ENCODE measurements at places on chromosomes 1 and 21.

DNA sequence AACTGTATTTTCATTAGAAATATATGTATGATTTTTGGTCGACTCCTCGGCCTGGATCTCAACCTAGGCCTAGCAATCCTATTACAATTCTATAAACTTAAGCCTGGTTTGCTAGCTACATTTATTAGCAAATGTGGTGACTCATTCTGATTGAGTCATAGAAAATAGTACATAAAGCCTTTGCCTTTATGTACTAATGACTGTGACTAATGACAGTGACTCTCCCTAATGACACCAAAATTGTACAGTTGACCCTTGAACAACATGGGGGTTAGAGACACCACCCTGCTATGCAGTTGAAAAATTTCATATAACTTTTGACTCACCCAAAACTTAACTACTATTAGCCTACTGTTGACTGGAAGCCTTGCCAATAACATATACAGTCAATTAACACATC lies 78.9 kb downstream of the CLEC20A start:
- peak; percentile 28 for DNase-seq

DNA sequence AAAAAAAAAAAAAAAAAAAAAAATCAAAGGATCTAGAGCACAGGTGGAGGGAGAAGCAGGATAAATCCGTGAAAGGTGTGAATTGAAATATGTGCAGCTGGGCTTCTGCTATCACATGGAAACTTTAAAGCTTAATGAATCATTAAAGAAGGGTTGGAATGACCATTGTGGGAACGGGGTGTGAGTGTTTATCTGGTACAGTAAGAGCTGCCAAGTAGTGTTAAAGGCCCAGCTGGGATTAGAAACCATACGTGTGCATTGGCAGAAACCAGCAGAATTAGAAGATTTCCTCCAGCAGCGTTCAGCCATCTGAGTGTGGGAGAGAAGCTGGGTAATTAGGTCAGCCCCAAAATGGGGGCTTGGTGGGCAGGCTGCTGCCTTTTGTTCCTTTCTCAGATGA lies 13.5 kb downstream of the FALEC start:
- DNase-seq: peak; percentile 46

DNA sequence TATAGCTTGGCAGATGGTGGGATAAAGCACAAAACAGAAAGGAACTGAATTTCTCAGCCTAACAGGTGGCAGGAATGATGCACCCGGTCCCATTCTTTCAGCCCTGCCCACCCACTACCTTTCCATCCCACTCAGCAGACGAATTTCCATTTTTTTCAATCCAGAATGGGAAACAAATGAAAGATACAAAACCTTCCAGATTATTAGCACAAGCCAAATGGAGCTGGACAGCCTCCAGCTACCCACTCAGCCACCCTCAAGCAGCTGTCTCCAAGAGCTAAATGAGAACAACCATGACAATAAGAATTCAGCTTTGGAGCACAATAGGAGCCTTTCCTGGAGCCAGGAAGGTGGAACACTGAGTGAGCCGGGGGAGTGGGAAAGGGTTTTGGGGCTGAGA lies 96.3 kb upstream of the ST6GALNAC5 start:
- DNase-seq: no peak

GRCh38 chr1:10745886-10746455 lies 50.5 kb downstream of the CASZ1 start:
- no peak for DNase-seq

GRCh38 chr21:26515257-26515656 lies 57.8 kb downstream of the CYYR1 start:
- no peak for DNase-seq

DNA sequence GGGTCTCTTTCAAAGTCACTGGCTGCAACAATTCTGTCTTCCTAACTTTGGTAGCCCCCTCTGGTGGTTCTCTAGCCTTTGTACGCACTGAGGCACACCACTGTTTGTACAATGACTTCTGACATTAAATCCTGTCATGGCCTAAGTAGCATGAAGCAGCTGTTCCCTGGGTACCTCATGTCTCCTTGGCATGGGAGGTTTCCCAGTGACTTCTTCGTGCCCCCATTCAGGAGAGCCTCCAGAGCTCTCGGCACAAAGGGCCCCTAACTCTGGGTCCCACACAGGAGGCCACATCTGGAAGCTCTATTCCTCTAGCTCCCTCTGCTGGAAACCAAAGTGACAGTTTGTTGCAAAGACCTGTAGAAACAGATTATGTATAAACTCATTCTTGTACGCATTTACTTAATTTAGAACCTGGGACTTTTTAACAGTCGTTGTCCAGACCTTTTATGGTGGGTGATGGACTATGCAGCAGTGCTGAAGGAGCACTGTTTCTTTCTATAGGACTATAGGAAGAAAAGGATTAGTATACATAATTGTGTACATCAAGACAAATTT lies 13.4 kb downstream of the SWT1 start:
- DNase-seq: peak; percentile 81

DNA sequence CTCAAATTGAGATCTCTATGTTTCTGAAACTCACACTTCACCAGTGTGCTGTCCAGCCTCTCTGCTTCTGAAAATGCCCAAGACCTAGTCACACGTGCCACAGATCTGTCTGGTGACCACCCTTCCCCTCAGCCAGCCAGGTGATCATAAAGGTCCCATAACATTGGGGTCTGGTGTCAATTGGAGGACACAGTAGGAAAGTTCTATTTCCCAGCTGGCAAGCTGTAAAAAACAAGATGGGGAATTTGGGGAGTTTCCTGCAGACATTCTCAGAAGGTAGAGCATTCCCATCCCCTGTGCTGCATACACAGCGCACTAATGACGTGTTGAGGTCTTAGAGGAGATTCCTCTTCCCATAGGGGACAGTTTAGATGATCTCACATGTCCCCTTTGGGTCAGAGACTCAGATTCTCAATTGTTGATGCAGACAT lies 50.1 kb downstream of the RPS6KA1 start:
- DNase-seq: no peak

- no peak for DNase-seq
Measured at GRCh38 chr1:26580116-26580515, 50.6 kb downstream of the RPS6KA1 start.

DNA sequence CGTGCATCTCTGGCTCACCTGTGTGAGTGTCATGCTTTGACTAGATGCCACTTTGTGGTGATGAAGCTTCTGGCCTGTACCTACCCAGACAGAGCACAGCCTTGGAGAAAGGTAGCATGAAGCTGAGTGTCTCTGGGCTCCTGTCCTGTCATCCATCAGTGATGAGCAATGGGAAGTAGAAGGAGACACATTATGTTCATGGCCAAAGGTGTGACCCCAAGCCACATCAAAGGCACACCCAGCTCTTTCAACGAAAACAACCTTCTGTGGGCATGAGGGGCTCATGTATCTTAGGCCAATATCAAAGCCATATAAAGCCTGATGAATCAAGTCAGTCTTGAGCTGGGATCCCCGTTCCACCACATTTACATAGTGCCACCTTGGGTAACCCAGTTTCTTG lies 1.0 kb upstream of the CLIC6 start:
- no peak for DNase-seq

- DNase-seq: peak; percentile 22
Measured at GRCh38 chr21:14120091-14120734, 90.5 kb downstream of the LIPI start.

GRCh38 chr1:23804183-23804835 lies 3.8 kb upstream of the GALE start:
- DNase-seq: no peak
